ENCODE measurements at places on chromosomes 7 and 10. TPM values are rescaled to one million over a fixed set of nuclear protein-coding genes. Genes with fewer than 3 reads are reported as not detected.

The MDH2 gene
- total RNA-seq, result 153 TPM

The RSU1 gene
- 100.0 TPM for total RNA-seq

- DNase-seq, result no peak
Measured at GRCh38 chr7:111091593-111092358, 849 bp downstream of the LRRN3 start.

DNA sequence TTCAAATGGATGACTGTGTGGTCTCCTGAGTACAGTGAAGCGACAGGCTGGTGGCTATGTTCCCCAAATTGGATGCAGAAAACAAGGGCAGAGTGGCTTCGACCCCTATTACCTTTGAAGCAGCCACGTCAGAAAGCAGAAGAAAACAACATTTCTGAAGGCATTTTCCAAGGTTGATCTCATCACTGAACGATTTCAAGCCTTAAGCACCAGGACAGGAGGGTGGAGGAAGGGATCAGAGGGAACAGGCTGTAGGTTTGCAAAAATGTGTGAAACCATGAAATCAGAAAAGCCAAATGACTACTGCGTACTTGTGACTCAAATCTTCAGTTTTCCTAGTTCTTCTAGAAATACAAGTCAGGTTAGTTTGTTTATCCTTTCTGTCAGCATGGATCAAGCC, 181.0 kb upstream of the TMEM106B start:
- no peak for DNase-seq

DNA sequence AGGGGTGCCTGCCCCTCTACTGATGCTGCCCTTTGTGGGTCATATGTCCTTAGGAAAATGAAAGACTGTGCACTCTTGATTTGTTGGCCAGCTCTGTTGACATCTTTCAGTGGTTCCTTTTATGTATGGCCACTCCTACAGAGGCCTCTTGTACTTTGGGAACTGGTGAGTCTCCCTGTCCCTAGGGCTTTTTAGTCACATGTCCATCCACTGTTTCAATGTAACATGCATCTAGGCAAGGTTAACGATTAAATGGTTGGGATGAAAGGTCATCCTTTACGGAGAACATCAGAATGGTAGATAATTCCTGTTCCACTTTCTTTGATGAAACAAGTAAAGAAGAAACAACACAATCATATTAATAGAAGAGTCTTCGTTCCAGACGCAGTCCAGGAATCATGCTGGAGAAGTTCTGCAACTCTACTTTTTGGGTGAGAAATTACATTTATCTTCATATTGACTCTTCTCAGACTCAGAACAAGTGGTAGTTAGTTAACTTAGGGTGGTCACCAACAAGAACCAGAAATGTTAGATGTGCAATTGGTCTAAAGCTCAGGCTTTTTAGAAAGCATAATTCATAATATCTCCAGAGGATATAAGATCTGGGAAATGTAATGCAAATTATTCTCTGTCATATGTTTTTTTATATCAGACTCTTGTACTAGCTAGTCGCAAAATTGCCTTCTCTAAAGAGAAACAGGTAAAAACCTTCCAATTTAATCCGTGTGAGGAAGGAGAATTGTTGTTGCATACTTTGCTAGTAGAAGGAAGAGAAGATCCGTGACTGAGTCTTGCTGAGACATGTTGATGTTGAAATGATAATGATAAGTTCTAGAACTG, at the start of gene ABCC2:
Gene ABCC2, plus strand, starts transcription at position 194 of the 840 bp plus-strand sequence. Its CDS starts 205 bp downstream, at position 399.
- DNase-seq, result no peak

DNA sequence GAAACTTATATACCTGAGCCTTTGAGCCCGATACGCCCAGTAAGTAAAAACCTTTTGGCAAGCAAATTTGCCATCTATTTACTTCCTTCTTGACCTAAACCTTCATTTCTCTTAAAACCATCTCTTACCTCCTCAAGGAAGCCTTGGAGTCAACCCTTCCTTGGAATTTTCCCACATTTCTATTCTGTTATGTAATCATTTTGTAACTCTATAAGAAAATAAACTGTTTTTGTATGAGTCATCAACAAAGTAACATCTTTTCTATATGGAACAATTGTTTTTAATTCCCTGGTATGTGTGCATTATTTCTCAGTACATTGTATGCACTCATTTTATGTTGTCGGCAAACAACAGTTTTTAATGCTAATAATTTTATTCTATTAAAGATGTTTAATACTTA, 162.0 kb downstream of the TEX36 start:
- DNase-seq, result no peak

All from left lung (tissue), 14 donors.